ENCODE measurements at places on chromosomes 2 and 18.

GRCh38 chr2:54350426-54350825 is 94.4 kb upstream of the TSPYL6 start:
- DNase-seq: no peak

DNA sequence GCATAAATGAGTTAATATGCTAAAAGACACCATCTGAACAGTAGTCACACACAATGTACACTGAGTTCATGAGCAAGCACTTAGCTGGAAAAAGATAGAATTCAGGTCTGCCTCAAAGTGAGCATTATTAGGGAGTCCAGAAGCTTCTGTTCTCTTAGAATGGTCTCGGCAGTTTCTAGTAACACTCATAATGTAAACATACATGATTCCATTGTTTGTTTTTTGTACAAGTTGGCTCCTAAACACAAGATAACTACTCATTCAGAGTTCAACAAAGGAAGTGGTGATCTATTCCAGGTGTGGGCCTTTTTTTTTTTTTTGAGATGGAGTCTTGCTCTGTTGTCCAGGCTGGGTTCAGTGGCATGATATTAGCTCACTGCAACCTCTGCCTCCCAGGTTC is 66.2 kb downstream of the ESCO1 start:
- no peak for DNase-seq

DNA sequence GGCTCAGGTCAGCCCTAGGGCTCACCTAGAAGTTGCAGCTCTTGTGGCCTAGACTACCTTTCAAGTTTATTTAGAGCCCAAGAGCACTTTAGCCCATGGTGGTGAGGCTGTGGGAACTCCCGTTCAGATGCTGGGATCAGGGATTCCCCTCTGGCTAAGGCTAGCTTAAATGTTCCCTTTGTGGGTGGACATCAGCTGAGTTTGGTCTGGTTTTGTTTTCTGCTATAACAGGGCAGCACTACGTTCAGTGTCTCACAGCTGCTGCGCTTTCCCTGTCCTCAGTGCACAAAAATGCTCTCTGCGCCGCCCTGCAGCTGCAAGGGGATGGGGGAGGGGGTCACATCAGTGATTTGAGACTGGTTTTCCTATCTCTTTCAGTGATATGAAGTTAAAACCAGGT is 170.5 kb upstream of the KCNJ3 start:
- DNase-seq: no peak

GRCh38 chr2:31957354-31958139 is 53.3 kb downstream of the MEMO1 start:
- no peak for DNase-seq

- no peak for DNase-seq
Observed at GRCh38 chr2:111975053-111975552, 76.7 kb downstream of the MERTK start.

DNA sequence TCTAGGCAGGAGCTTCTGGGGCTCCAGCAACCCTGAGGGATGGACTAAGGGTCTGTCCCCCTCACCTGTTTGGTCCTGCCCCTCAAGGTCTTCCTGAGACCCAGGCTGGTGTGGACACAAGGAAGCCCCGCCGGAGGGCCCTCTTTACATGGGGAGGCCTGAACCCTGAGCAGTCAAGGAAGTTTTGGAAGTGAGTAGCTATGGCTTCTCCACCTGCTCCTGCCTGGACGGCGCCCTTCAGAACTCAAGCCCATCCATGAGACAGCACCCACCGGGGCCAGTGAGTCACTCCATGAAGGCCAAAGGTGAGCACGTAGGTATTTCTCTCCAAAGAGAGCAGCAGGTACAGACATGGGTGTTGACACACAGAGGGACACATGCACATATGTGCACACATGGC is 98.2 kb upstream of the CTDP1 start:
- DNase-seq: no peak

- no peak for DNase-seq
Observed at GRCh38 chr2:30439296-30439695, 7.8 kb upstream of the LCLAT1 start.

DNA sequence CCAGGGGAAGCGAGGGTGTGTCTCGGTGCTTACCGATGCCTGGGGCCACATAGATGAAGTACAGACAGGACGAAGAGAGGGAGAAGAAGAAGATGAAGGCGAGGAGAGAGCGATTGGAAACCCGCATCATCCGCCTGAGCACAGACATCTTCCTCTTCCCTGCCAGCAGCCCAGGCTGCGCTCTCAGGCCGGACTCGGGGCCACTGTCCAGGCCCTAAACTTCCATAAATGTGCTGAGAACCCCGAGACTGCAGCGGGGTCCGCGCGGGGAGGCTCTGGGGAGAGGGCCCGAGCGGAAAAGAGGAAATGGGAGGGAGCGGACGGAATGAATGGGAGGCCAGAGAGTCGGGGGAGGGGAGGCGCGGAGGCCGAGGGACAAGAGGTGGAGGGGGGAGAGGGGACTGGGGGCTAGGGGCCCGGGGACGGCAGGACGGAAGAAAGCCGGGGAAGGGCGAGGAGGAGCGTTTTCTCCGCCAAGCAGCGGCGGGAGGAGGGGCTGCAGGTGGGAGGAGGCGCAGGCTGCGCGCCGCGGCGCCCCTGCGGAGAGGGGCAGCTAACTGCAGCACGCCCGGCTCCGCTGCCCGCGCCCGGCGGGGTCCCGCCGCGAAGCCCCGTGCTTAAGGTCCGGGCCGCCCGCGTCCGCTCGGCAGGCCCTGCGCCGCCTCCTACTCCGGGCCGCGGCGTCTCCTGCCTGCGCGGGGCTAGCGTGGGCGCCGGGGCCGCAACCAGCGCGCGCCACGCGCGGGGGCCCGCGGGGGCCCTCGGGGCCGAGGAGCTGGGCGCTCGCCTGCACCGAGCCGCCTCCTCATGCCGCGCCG is at the start of gene B4GALT6:
Gene B4GALT6, minus strand, starts transcription at position 303 of the 818 bp plus-strand sequence. Its CDS starts 155 bp downstream, at position 148.
- DNase-seq: peak; percentile 48

GRCh38 chr2:11540996-11541692 is 7.3 kb downstream of the GREB1 start:
- DNase-seq: no peak

- no peak for DNase-seq
Observed at GRCh38 chr2:145464866-145465265, 944.9 kb upstream of the ZEB2 start.

- no peak for DNase-seq
Observed at GRCh38 chr18:13461469-13461868, 242.9 kb downstream of the LDLRAD4 start.

DNA sequence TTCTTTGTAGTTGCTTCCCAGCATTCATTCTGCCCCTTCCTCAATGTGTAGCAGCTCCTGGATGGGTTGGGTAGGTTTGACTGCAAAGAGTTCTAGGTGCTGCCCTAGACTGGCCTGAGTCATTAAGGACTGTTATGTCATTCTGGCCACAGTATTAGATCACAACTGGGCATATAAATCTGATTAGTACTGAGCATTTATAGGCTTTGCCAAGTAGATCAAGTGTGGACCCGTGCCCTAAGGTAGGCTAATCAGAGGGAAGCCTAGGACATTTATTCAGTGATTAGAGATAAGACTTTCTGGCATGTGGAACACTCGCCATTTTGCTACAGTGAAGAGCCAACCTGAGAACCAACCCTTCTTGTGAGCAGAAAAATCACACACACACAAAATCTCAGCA is 2.7 kb downstream of the KATNAL2 start:
- DNase-seq: no peak

- peak; percentile 47 for DNase-seq
Observed at GRCh38 chr2:173210270-173211196, 134.9 kb downstream of the MAP3K20 start.

Measured in left colon (tissue), 2 donors.